ENCODE measurements at places on chromosomes 2 and 18.

GRCh38 chr2:173523497-173523896, 168.8 kb downstream of the CDCA7 start:
- no peak for DNase-seq

DNA sequence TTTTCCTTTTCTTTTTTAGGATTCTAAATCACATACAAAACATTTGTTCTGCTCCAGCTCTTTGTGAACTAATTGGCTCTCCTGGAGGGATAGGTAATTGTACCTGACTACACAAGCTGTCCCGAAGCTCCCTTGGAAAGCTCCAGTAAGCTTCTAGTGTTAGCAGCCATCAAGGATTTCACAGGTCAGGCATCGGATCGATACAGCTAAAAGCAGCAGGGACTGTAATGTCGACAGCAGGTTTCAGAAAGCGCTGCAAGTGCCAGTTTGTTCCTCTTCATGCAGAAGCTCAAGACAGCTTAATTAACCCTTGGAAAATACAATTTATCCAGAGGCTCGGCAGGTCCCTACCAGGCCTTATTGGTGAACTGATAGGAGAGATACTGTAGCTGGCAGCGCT, 87.2 kb upstream of the VRK2 start:
- DNase-seq: no peak

DNA sequence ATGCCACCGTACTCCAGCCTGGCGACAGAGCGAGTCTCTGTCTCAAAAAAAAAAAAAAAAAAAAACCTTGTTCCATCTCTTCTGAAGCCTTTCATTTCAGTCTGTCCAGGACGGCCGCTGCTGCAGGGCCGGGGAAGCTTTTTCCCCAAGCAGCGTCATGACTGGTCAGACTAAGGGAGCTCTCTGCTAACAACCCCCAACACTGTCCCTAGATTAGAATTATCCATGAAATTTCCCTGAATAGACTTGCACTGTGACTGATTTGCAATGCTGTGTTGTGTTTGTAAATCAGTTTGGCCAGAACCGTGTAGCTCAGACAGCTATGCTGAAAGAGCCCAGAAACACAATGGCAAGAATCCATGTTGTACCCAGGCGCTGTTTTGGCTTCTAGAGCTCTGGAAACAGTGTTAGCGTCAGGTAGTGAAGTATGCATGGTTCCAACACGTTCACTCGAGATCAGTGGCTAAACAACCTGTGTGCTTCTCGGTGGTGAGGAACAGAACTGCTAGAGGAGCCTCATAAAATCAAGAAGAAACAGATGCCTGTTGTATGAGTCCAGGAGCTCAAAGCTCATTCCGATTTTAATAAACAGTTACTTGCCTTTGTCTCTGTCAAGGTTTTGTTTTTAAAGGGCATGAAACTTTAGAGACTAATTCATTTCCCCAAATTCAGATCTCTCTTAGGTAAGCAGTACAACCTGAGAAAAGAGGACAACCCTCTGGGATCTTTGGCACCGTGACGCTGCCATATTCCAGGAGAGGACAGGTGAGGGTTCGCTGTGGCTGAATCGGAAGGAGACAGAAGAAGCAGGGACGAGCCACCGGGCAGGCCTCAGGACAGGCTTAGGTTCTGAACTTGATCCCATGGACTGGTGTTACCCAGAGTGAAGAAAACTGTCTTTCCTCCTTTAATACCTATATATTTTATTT, 43.5 kb downstream of the GORASP2 start:
- DNase-seq: no peak

GRCh38 chr2:216505133-216506106, 6.8 kb downstream of the RPL37A start:
- no peak for DNase-seq

DNA sequence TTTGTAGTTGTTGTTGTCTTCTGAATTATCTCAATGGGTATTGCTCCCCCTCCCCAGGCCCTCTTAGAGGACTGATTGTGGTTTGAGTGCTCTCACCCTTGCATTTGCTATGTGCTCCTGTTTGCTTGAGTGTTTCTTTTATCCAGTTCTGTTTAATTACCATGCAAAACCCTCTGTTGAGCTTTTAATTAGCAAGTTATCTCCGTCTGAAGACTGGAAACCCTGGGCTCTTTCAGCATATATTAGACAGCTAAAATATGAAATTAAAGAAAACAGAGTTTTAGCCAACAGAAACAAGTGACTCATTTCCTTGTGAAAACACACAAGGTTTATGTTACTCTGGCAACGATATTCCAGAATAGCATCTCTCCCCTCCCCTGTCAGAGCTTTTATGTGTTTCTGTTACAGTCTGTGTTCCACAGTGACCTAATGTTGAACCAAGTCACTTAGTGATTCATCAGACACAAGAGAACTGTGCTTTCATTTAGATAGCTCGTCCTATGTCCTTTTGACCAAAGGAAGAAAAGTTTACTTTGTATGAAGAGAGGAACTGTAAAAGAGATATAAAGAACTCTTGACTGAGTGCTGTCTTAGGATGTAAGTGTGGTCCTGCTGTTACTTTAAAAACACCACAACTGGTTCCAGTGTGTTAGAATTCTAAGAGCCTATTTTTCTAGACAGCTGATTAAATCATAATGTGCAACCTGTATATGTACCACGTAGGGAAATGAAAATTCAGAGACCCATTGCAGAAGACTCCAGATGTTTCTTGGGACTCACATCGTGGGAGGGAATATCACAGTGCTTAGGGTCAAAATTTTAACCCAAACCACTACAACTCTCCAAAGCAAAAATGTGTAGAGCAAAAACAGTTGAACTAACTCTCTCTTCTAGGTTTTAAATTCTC, 172.8 kb upstream of the RBMS1 start:
- peak; percentile 70 for DNase-seq

DNA sequence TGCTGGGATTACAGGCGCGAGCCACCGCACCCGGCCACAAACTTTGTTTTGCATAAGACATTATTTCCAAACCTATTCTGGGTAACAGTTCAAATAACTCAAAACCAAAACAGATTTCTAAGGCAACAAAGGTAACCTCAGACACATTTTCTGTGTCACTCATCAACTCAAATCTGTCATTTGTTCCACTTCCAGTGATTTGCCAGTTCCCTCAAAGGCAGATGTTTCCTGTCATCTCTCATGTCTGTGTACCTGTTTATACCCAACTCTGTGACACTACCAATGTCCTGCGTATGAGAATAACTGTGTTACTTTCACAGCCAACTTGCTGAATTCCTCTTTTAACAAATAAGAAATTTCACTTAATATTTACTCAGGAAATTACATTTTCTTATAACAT, 54.4 kb downstream of the SCN3A start:
- DNase-seq: no peak

GRCh38 chr2:119748135-119748534, 11.6 kb upstream of the PTPN4 start:
- no peak for DNase-seq

DNA sequence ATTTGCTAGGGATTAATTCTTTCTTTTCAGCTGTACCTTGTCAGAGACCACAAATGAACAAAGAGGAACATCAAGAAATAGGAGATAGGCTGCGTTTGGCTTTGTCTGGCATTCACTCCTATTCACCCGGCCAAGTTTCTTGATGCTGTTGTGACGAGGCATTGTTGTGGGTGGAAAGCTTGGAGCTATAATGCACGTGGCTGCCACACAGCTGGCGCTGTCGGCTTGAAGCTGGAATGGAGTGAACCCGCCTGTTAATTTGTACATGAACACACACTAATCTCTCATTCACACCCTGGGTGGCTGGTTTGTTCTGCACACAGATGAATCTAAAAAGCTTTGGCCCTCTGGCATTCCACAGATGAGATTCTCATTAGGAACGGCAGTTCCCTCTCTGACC, 274.9 kb upstream of the GYPC start:
- DNase-seq: no peak

DNA sequence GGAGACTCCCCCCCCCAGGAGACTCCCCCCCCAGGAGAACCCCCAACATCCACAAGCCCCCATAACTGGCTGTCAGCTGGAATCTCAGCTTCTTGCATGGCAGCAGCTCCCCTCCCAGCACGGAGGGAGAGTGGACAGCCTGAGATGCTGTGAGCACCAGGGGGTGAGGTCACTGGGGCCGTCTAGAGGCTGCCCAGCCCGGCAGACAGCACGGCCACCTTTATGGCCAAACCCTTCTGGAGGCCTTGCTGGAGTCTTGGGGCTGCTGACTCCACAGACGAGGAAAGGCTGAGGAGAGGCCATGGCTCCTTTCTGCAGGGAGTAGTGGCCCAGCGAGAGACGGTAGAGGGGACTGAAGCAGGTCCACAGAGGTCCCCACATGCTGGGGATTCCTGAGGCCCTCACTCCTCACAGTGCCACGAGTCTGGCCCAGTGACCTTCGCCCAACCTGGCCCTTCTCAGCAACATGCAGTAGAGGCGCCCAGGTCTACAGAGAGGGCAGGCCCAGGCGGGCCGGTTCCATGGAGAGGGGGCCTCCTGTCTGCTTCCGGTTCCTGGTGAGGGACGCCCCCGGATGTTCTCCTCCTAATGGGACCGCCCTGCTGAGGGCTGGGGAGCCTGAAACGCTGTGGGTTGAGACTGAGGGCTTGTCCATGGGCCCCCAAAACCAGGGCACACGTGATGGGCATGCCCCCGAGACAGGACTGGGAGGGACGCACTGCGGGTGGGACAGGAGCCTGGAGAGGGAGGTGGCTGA, 122.6 kb upstream of the CTDP1 start:
- DNase-seq: no peak

- no peak for DNase-seq
These were observed 339.1 kb upstream of the GALNT5 start for GRCh38 chr2:156918410-156918809.

DNA sequence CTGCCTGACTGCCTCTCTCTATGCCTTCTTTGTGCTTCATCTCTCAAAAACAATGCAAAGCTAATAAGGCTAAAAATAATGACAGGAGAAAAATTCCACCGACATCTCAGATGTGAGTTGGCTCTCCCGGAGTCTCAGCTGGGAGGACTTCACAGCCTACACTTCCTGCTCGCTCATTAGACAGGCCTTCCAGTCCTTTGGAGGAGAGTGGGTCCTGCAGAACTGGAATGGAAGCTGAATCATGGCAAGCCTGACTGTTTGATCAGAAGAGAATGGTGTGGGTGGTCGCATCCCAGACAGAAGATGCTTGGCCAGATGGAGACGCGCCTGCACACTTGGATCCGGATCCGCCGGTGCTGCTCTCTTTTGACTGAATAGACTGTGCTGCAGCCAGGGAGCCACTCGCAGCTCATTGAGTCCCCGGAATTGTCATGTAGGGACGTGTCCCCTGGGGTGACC, 49.7 kb downstream of the TRIB2 start:
- no peak for DNase-seq

DNA sequence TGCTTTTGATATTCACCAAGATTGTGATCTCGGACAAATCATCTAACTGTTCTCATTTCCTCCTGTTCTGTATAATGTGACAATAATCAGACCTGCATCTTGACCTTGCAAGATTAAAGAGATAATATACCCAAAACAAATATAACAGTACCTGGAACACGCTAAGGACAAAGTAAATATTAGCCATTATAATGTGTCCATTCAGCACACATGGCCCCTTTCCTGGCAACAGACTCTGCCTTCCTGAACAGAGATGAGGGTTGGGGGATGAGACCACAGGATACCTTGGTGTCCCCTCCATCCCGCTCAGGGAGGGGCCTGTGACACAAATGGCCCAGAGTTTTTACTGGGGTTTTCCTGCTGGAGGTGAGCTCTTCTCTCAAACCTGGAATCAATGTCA, 143.4 kb upstream of the SERPINE2 start:
- DNase-seq: no peak

Measured in HS-27A (cell line).